GM12892 (cell line): ENCODE measurements at places on chromosomes 7 and 10.

GRCh38 chr10:32887481-32887880 is 70.5 kb downstream of the ITGB1 start:
- no peak for DNase-seq

DNA sequence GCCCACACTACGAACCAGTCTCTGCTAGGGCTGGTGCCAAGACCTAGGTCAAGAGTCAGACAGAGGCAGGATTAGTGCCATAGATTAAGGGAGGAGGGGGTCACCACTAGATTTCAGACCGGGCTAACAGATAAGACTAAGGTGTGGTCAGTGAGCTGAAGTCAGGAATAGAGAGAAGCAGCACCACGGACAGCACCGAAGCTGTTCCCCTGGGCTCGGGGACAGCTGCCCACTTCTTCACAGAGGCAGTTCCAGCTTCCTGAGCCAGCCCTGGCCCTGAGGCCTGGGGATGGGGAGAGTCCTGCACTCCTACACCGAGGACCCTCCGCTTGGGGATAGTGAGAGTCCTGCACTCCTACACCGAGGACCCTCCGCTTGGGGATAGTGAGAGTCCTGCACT is 11.2 kb upstream of the JAKMIP3 start:
- no peak for DNase-seq

DNA sequence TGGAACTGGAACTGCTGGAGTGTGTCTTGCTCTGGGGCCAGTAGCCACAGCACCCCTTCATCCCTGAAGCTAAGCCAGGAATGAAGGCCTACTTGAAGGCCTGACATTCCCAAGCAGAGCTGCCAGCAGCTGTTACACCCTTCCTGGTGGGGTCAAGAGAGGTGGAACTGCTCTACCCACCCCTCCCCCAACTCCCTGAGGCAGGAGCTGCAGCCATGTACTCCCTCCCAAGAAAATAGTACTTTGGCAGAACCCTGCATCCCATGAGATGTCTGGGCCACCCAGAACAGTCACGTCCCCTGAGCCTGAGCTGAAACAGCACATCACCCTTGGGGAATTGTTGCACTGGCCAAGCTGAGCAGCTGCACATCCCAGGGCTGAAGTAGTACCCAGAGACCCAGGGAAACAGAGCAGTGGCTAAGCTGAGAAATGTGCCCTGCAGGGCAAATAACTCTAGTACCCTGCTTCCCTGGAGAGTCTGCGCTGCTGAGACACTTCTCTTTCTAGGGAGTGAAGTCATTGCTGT is 63.4 kb upstream of the PLA2G12B start:
- DNase-seq = no peak

DNA sequence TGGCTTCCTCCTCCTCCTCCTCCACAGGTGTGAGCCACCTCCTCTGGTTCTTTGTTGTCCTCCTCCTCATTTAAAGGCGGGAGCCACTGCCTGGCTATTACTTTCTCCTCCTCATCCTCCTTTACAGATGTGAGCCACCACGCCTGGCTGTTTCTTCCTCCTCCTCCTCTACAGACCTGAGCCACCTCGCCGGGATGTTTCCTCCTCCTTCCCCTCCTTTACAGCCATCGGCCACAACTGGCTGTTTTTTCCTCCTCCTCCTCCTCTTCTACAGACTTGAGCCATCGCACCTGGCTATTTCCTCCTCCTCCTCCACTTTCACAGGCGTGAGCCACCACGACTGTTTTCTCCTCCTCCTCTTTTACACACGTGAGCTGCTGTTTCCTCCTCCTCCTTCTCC is 49.0 kb upstream of the ZNF479 start:
- DNase-seq = no peak

- DNase-seq = no peak
Measured at GRCh38 chr10:18400906-18401245, 250.5 kb downstream of the NSUN6 start.

DNA sequence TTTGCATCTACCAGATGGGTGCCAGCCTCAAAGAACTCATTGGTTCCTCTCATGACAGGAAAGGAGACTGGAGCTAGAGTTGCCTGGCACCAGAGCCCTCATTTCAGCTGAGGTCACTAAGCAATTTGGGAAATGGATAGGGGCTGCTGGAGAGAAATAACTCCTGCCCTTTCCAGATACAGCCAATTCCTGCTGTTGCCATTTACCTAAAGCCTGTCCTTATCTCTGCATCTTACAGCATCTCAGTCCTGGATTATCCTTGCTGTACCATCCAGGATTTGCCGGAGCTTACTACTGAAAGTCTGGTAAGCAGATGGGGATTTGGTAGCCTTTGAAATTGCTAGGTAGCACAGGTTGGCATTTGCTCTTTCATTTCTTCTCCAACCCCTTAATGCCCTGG is 31.9 kb upstream of the SMKR1 start:
- DNase-seq = no peak
